ENCODE measurements at places on chromosomes 1 and 21.

GRCh38 chr1:27884006-27884954, 11.9 kb downstream of the THEMIS2 start:
- no peak for DNase-seq

DNA sequence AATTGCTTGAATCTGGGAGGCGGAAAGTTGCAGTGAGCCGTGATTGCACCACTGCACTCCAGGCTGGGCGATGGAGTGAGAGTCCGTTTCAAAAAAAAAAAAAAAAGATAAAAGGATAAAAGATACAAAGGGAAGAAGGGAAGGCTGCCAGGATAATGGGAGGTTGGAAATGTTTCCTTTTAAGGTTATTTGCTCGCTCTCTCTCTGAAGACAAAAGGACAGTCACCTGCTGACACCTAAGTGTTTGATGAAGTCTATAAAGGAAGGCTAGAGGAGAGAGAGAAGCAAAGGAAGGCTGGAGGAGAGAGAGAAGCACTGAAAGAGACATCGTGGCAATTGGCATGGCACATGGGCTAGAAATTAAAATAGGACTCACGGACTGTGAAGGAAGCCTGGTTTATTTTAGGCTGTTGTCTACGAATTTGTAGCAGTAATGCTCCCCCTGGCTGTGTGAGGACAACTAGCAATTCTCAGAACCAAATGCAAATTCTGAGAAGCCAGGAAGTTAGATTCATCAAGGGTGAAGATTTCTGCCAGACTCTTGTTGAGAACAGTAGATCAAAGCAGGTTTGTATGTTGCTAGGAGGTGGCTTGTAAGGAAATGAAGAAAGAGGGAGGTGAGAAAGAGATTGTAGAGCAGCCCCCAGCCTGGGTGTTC, 154.2 kb downstream of the ZP4 start:
- DNase-seq, result no peak

- no peak for DNase-seq
Observed at GRCh38 chr21:34857122-34857713, 188.4 kb downstream of the CLIC6 start.

- DNase-seq, result no peak
Observed at GRCh38 chr1:203034422-203035110, 8.3 kb downstream of the PPFIA4 start.

GRCh38 chr1:15944308-15945010, 31.4 kb downstream of the ZBTB17 start:
- no peak for DNase-seq

DNA sequence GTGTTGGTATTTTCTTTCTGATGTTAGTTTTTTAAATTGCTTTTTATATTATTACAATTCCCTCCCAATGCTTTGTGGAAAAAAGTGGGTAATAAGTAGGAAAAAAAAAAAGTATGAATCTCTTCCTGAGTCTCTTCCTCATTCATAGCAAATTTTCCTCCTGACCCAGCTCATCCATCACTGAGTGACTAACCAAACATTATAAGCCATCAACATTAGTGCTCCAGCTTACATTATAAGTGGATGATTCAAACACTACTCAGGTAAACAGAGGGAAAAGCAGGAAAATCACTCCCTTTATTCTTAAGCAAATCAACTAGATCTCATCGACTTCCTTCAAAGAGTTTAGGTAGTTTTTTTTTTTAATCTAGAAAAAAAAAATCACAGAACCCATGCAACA, 15.4 kb upstream of the SAMD13 start:
- no peak for DNase-seq

DNA sequence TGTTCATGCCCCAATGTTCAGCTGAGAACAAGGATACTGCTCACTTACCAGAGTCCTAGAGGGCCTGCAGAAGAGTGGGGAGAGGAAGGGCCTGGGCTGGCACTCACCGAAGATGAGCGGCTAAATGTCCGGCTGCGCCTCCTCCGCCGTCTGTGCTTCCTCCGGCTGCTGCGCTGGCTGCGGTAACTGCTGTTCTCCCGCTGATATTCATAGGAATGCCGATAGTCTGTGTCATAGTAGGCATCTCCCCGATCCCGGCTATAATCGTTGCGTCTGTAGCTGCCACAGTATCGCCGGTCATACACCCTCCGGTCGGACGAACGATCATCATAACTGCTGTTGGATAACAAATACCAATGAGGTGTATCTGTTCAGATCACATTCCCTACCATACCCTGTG, 3.9 kb downstream of the CLK2 start:
- DNase-seq, result no peak

GRCh38 chr21:46634966-46635323, 529 bp upstream of the PRMT2 start:
- DNase-seq, result no peak

- no peak for DNase-seq
Observed at GRCh38 chr1:46589529-46589928, 14.5 kb downstream of the MKNK1 start.

- DNase-seq, result no peak
Observed at GRCh38 chr1:38153778-38154470, 107.3 kb upstream of the POU3F1 start.

DNA sequence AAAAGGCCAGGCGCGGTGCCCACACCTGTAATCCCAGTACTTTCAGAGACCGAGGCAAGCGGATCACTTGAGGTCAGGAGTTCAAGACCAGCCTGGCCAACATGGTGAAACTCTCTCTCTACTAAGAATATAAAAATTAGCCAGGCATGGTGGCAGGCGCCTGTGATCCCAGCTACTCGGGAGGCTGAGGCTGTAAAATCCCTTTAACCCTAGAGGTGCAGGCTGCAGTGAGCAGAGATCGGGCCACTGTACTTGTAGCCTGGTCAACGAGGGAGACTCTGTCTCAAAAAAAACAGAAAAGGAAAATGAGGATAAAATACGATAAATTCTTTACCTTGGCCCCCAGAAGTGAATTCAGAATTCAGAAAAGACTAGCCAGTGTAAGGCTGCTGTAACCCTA, 1.6 kb downstream of the TMEM50B start:
- no peak for DNase-seq

DNA sequence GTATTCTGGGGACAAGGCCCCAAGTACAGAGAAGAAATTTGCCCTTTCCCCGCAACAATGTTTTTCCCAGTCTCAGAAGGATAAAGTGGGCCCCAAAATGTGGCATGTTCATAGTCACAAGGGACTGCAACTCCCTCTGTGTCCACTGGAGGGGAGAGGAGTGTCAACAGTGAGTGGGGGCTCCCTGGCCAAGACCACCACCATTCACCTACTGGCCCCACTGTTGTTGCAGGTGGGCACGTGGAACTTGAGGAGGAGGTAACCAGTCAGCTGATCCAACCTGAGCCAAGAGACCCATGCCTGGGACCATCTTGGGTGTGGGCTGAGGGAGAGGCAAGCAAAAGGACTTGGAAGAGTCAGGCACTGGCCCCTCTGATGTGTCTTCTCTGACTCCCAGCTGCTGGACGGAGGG, 777 bp downstream of the NUDT17 start:
- no peak for DNase-seq

Data from activated T-cell treated with anti-CD3 and anti-CD28 coated beads for 4 hours (primary cell).